Activated T-cell treated with anti-CD3 and anti-CD28 coated beads for 4 hours (primary cell): ENCODE measurements at places on chromosomes 12 and 14.

- DNase-seq, result no peak
Observed at GRCh38 chr12:57213763-57214397, 2.7 kb upstream of the NXPH4 start.

DNA sequence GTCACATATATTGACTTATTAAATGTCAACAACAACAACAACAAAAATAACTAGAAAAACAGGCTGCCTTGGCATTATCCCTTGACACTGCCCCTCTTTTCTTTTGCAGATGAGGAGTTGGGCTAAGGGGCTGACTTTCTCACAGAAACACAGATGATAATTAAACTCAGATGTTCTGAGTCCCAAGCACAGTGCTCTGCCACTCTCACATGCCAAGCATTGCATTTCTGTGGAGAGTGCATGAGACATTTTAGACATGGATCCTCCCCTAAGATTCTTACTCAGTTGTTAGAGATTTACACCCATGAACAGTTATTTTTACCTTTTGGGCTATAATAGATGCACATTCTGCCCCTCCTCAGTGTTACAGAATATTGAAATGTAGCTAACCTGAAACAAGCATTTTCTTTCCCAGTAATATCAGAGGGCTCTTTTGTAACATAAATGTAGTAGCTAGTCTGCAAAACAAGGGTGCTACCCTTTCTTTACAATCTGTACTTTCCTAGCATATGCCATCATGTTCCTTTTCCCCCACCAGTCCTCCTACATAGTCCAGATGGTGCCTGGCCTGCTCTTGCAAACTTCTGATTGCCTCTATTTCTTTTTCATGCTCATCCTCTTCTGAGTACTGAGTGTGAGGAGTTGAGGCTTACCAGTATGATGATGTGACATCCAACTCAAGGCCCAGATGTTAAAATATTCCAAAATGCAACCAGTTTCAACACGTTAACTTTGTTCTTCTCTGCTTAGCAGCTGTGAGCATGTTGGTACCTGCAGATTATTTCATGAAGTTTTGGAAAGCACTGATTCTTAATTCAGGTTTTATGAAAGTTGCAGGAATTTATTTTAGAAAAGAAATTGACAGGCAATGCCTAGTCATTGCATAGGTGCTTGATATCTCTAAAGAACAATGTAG, 125.0 kb upstream of the ATP2B1 start:
- DNase-seq, result no peak

DNA sequence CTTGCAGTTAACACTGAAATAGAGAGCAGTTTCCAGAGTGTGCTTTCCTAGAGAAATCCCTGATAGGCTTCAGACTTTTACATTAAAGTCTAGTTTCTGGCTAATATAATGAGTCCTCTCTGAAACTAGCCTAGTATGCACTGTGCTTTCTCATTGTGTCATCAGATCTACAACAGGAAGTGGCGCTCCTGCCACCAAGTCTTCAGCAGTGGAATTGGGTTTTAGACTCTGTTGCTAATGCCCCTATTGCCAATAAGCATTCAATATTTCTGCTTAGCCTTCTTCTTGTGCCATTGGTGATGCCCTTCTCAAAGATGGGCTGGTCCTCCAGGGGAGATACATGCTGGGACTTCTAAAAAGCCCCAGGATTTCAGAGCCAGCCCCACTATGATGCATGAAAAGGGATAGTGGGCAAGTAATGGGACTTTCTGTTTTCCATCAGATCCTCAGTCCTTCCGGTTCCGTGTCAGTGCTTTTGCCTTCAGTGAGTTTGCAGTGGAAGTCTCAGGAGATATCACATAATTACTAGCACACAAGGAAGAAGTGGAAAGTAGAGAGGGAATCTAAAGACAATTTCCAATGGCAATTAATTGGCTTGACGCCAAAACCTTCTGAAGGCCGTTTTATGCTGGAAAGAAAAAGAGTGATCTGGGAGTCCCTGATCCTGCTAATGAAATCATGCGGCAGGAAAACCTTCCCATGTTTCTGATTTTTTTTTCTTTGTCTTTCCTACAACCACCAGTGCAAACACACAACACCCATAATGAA, 50.0 kb downstream of the SSPN start:
- DNase-seq, result no peak

DNA sequence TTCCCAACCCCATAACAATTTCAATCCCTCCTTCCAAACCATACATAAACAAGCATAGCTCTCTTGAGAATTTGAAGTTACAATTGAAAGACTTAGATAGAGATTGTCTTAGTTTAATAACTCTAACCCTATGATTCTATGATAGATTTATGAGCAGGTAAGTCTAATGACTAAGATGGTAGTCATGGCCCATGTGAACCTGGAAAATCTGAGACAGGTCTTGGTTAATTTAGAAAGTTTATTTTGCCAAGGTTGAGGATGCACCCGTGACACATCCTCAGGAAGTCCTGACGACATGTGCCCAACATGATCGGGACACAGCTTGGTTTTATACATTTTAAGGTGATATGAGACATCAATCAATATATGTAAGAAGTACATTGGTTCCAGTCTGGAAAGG, 248.8 kb downstream of the KCNH5 start:
- DNase-seq, result no peak

DNA sequence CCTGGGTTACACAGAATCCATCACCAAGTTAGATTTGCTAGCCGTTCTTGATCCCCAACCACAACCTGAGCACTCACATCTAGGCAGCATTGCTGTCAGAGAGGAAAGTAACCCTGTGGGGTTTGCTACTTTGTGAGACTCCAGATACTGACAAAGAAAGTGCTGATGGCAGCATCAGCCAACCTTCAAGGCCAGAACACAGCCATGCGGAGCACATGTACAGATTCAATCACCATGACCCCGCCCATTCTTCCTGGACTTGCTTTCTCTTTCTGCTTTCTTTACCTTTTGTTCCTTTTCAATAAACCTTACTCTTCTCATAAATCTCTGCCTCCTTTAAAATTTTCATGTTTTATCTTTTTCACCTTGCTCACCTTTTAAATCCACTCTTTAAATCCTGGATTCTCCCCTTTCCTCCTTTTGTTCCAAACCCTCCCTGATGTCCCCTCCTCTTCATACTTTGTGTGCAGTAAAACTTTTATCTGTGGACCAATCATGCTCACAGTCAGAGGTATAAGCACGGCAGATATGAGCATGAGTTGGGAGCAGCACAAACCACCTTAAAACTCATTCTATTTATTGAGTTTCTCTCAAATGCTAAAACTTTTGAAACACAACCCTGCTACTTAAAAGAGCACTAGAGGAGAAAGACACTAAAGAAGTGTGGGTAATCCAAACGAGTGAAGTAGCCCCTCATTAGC, 21.9 kb upstream of the CERS5 start:
- no peak for DNase-seq

DNA sequence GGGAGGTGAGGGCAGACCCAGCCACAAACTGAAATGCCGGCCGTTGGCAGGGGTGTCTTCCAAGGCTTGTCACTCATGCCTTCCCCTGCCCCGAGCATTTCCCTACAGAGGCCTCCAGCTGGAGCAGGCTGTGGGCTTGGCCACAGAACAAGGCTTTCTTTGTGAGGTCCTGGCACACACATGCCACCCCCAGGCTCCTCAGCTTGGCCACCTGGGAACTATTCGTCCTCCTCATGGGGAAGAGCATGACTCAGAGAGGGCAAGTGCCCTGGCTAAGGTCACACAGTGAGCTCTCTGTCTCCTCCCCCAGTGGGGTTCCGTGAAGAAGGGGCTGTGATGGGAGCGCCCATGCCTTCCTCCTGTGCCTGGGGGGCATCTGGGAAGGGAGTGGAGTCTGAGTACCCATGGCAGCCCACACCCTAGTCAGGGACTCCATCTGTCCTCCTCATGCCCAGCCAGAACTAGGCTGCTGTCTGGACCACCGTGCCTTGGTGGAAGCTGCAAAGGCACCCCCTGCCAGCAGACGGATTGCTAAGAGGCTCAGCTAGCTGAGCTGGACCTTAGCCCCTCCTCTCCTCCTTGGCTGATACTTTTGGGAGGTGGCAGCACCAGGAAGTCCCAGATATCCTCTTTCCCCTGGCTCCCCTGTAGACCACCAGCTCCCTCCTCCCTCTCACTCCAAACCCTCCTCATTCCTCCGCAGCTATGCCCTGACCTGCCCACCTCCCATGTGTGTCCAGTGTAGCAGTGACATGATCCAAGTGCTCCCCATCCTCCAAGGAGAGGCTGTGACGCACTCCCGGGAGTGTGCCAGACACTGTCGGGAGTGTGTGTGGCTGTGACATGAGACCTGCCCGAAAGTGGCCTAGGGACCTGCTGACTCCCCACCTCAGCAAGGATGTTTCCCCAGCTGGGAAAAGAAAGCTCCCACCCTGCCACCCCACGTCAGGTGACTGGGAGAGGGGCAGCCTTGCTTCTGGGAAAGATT, 21.4 kb downstream of the ABCB9 start:
- no peak for DNase-seq

- no peak for DNase-seq
Observed at GRCh38 chr14:89641495-89642175, 224.6 kb upstream of the FOXN3 start.

DNA sequence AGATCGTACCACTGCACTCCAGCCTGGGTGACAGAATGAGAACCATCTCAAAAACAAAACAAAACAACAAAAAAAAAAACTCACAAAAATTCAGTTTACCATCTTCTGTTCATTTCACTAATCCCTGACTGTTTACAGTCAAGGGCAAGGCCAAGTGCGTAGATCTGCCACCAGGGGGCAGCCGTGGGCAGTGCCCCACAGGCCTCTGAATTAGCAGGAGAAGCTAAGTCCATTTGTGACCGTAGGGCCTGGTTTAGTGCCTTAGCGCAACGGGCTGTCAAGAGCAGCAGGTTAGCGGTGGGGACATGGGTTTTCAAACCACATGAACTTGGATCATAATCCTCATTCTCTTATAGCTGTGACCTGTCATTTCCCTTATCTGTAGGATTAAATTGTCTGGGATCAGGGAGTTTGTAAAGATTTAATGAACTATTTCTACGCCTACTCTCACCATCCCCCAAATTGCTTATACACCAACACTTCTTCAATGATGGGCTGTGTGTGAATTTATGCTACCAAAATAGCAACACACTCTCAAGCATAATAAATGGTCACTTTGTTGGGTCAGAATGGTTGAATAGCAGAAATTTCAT, 49.0 kb downstream of the KCTD10 start:
- DNase-seq, result peak; percentile 64

GRCh38 chr14:25050269-25051150, 563 bp upstream of the STXBP6 start:
- DNase-seq, result no peak

- no peak for DNase-seq
Observed at GRCh38 chr14:101903111-101903561, 61.2 kb upstream of the DYNC1H1 start.

GRCh38 chr12:63396135-63396534, 245.1 kb upstream of the AVPR1A start:
- no peak for DNase-seq
